ENCODE measurements at places on chromosomes 5 and 9. TPM values are rescaled to one million over a fixed set of nuclear protein-coding genes. Genes with fewer than 3 reads are reported as not detected.
A peak's percentile ranks its signal among the peaks of the same experiment; 100 is the strongest.

The SVEP1 gene
- polyA plus RNA-seq: not detected

The BTNL8 gene
- not detected for polyA plus RNA-seq

The SLC6A18 gene
- not detected for polyA plus RNA-seq

The MAP3K1 gene
- polyA plus RNA-seq: 16.4 TPM

The C1QTNF3 gene
- polyA plus RNA-seq: 9.1 TPM

The PCDHGA6 gene
- polyA plus RNA-seq: 0.51 TPM

The TMOD1 gene
- polyA plus RNA-seq: 0.04 TPM

The STC2 gene
- polyA plus RNA-seq: 94.0 TPM

- no peak for DNase-seq
These were observed 8.6 kb downstream of the HAVCR2 start for GRCh38 chr5:157100140-157100679.

DNA sequence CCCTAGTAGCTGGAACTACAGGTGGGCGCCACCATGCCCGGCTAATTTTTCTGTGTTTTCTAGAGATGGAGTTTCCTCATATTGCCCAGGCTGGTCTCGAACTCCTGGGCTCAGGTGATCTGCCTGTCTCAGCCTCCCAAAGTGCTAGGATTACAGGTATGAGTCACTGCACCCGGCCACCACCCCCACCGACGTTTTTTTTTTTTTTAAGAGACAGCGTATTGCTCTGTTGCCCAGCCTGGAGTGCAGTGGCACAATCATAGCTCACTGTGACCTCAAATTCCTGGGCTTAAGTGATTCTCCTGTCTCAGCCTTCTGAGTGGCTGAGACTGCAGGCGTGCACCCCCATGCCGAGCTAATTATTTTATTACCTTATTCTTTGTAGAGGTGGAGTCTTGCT lies 38.2 kb downstream of the WDR70 start:
- no peak for DNase-seq

DNA sequence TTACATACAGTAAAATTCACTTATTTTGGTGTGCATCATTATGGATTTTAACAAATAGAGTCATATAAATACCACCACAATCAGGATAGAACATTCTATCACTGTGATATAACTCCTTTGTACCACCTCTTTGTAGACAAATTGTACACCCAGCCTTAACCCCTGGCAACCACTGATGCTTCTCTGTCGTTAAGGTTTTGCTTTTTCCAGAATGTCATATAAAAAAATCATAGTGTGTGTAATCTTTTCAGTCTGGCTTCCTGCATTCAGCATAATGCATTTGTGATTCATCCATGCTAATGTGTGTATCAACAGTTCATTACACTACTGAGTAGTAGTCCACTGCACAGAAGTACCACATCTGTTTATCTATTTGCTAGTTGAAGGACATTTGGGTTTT lies 81.2 kb downstream of the ARSB start:
- DNase-seq: no peak

GRCh38 chr5:37005252-37005651 lies 128.7 kb downstream of the NIPBL start:
- no peak for DNase-seq

GRCh38 chr5:155250596-155250995 lies 237.0 kb downstream of the KIF4B start:
- no peak for DNase-seq

DNA sequence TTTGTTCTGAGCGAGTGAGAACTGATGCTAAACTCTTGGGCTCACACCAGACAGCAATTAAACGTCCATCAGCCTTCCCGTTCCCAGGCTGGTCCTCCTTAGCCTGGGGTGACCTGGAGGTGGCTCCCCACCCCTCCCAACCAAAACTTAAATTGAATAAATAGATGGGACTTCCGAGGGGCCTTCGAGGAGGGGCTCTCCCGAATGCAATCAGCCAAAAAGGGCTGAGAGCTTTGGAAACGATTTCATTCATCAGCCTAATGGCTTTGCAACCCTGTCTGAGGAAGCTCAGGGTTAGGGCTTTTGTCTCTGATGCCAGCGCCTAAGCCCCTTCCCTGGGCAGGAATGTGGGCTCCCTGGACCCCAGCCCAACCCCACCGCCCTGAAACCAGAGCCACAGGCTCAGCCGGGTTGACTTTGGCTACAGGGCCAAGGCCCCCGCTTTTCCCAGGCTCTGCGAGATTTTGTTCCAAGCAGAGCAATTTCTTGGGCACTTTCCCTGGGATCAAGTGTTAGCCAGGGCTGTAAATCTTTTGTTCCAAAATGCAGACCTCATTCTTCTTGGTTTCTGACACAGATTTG lies 29.2 kb downstream of the LHX3 start:
- no peak for DNase-seq

GRCh38 chr9:126677188-126678084 lies 63.7 kb downstream of the LMX1B start:
- no peak for DNase-seq

DNA sequence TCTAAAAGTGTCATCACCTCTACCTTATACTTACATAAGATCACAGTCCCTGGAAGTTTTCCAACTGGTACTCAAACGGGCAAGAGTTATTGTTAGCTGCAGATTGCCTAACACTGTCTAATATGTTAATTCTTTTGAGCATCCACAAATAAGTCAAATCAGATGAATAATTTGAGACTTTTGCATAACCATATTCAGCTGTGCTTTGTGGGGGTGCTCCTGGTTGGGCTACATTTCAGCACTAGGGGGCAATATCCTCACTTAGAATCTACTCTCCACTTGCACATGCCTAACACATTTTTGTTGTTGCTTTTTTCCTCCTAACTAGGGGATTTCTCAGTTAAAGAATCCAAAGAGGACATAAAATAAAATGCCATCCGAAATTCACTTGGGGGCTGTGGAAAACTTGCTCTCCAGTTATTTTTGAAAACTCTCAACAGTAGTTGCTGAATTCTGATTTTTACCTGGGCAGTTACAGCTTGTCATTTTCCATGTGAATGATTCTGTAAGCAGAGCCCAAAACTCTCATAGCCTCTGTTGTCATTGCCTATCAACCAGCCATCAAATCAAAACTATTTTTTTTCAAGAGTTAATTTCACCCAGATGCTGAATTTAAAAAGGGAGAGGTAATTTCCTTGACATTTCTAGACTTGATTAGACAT lies 71.5 kb downstream of the TRIM36 start:
- peak; percentile 32 for DNase-seq

GRCh38 chr5:15525703-15526275 lies 25.8 kb downstream of the FBXL7 start:
- no peak for DNase-seq

GRCh38 chr9:108441726-108442125 lies 414.1 kb downstream of the ACTL7B start:
- DNase-seq: no peak

DNA sequence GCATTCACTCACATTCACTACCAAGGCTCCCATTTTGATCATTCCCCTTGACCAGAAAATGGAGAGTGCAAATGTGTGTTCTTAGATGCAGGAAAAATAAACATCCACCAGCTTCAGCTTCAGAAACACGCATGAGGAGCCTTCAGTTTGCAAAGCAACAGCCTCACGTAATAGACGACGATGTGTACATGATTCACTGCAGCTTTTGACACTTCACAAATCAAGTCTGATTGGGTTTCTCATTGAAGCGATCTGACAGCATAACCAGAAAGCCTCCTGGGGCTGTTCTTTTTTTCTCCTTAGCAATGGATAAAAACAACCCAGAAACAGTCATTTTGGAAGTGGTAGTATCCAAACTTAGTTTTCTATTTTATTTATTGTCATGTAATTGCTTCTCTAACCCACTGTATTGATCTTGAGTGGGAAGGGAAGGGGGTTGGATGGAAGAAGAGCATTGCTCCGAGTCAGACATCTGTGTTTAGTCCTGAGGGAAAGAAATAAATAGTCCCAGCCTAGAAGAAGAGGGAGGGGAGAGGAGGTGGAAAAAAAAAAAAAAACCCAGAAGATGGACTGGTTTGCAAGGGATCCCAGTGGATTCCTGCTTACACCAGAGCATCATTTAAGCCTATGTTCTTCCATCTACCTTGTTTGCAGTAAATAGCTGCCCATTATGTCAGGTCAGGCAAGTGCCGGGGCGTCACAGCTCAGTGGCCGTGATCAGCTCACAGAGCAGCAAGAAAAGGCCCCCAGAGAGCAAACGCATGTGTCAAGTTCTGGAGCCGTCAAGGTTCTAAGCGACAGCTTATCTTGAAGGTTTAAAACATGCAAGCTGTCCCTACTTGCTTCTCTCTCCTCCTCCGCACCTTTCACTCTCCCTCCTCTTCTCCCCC lies 190.2 kb upstream of the SNX2 start:
- no peak for DNase-seq

DNA sequence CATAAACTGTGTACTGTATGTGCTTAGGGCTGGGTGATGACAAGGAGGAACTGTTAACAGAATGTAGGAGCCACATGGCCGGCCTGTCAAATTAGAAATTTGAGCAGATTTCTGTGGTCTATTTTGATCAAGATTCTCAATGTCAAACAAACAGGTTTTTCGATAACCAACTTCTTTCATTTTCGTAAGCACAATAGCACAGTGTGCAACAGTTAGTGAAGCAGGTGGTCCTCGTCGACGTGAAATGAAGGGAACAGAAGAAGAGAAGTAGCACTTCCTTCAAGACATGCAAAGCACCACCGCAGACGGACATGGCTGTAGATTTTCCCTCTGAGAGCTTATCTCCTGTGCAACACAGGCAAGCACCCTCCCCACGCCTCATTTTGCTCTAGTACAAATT lies 252.1 kb downstream of the CRB2 start:
- no peak for DNase-seq

DNA sequence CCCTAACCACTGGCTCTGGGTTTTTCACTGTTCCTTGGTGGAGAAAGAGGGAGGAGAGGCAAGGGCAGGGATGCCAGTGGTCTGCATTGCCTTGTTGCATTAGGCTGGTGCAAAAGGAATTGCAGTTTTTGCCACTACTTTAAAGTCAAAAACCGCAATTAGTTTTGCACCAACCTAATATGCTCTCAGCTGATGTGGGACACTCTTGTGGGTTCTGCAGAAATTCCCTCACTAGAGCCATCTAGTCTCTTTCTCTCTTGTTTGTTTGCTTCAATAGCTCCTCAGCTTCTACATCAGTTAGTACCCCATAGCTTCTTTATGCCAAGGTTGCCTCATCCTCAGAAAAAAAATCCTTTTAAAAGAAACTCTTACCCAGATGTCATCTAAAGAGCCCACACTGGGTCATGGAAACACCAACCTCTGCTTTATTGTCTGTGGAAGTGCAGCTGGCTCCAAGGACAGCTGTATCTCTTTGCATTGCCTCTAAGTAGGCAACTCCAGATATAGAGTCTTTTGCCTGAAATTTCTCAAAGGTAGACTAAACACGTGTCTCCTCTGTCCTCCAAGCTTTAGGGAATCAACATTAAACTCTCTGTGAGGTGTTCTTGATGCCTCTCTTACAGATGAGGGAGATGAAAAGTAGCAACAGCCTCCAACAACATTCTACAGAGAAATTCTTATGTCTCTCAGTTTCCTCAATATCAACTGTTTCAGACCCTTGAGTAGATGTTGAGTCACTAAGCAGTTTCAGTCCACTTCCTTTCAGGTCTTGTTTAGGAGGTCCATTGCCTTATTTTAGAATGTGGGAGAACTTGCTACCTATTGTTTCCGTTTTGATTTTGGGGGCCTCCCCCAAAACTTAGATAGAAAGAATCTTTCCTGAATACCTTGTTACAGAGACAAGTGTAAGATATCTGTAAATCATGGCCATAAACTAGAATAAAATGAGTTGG lies 84.9 kb upstream of the MEF2C start:
- DNase-seq: no peak

GRCh38 chr5:72474516-72474915 lies 32.7 kb downstream of the ZNF366 start:
- no peak for DNase-seq

DNA sequence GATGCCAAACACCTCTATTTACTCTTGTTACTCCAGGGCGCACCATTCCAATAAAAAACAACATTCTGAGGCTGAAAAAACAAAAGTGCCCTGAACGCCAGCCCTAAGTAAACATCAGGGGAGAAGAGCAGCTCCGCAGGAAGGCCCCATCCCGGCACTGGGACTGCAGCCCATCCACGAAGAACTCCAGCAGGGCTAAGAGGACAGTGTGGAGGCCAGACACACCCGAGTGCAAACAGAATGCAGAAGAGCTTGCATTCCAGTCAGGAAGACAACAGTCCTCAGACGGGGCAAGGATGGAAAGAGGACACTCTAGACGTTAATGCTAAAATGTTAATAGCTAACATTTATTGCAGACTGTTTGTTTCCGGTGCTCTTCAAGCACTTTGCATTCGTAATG lies 33.0 kb downstream of the FAM240B start:
- no peak for DNase-seq
